ENCODE measurements at places on chromosomes 11 and 22.

DNA sequence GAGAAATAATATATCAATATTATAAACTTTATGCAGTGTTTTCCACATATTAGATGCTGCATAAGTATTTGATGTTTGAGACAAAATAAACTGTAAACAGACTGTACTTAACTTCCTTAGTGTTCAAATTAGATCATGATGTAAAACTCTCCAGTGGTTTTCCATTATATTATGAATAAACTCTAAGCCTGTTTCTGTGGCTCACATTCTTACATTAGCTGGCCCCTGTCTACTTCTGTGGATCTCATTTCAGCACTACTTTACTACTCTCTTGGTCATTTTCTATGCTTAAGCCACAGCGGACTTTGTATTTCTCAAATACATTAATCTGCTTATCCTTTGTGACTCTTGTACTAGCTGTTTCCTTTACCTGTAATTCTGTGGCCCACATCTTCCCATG, 55.6 kb downstream of the ARHGEF12 start:
- no peak for DNase-seq

DNA sequence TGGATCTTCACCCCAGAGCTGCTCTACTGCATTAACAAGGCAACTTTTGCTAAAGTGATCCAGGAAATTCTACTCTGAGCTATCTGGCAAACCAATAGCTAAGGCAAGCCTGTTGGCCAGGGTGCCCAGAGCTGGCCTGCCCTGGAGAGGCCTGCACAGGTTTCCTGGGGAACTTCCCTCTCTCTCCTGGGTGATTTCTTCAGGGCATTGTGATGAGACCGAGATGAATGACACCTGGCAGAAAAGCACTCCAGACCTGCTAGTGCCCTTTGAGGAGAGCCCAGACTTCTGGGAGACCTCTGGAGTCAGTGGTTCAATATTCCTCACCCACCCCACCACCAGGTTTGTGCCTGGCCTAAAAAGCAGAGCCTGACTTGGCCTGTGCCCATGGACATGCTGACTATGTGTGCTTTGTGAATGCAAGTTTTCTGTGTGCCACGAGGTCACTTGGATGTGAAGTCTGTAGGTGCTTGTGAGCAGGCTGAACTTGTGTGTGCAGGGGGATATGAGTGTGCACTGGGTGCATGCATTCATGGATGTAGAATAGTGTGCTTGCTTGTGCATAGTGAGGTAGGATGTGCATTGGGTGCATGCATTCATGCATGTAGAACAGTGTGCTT, 4.4 kb upstream of the APLNR start:
- DNase-seq, result no peak

GRCh38 chr11:45017329-45017728, 66.6 kb upstream of the TP53I11 start:
- DNase-seq, result no peak

GRCh38 chr22:43828725-43828997, 16.6 kb upstream of the EFCAB6 start:
- no peak for DNase-seq

- no peak for DNase-seq
Observed at GRCh38 chr22:27110665-27111451, 453.5 kb downstream of the MIAT start.

- DNase-seq, result no peak
Observed at GRCh38 chr22:22487869-22488597, 20.5 kb downstream of the ZNF280B start.

DNA sequence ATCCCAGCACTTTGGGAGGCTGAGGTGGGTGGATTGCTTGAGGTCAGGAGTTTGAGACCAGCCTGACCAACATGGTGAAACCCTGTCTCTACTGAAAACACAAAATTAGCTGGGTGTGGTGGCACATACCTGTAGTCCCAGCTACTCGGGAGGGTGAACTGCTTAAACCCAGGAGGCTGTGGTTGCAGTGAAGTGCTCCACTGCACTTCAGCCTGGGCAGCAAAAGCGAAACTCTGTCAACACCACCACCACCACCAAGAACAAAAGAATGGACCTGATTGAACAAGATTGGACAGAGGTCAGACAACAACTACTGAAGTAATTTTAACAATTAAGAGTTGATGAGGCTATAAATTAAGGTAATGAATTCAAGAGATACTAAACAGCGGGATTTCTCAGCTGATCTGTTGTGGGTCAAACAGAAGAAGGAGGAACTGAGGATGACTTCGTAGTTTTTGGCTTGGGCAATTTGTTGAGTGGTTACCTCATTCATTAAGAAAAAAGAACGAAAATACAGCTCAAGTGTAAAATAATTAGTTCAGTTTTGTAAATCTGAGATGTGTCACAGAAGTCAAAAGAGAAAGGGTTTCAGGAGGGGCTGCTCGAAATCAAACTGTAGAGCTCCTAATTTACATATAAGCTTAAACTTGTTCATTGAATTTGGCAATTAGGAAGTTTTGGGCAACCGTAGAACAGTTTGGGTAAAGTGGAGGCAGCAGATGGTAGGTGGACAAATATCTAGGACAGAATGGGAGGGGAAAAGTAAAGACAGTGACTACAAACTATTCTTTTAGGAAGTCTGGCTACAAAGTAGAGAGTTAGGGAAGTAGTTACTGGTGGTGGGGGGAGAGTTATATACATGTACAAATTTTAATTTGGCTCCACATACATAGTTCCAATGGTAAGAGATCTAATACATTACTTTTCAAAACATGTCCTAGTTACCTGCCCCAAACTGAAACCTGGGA, 4.5 kb downstream of the IL18 start:
- DNase-seq, result no peak

GRCh38 chr11:61133956-61134662, 27.1 kb downstream of the VPS37C start:
- no peak for DNase-seq

- DNase-seq, result peak; percentile 32
Observed at GRCh38 chr11:83194281-83195142, 1.0 kb downstream of the ANKRD42 start.

DNA sequence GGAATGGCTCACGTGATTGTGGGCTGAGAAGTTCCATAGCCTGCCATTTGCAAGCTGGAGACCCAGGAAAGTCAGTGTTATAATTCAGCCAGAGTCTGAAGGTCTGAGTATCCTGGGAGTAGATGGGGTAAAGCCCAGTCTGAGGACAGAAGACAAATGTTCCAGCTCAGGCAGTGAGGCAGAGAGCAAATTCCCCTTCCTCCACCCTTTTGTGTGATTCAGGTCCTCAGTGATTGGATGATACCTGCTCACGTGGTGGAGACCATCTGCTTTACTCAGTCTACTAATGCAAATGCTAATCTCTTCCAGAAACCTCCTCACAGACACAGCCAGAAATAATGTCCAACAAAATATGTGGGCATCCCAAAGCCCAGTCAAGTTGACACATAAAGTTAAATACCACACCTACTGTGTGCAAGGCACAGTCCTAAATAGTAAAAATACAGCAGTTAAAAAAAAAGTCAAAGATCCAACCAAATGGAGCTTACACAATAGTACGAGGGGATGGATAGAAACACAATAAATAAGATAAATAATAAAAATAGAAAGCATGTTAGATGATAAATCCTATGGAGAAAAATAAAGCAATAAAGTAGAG, 13.2 kb upstream of the APOL6 start:
- no peak for DNase-seq

DNA sequence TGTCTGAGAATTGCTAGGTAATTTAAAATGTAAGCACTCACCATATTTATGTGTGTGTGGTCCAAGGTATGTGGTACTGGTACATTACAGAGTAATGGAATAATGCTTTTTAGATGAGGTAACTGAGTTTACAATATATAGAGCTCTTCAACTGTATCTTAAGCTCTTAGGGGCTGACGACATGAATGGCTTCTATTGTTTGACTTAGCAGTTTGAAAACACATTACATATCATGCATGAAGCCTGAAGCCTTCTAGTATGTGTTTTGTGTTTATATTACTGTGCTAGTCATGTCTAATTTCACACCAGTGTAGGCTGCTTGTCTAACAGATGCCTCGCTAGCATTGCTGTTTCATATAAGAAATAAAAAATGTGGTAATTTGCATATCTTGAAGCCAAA, 37.2 kb downstream of the GAS2 start:
- no peak for DNase-seq

DNA sequence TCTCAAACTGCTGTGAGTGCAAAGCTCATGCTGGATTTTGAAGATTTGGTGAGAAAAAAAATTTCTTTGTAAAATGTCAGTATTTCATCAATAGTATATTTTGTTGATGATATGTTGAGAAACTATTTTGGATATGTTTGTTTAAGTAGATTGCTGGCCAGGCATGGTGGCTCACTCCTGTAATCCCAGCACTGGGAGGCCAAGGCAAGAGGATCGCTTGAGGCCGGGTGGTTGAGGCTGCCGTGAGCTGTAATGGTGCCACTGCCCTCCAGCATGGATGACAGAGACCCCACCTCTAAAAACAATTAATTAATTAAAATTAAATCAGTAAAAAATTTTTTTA, 6.9 kb upstream of the IFITM3 start:
- DNase-seq, result no peak

GRCh38 chr11:69002110-69002569, 10.9 kb downstream of the MRGPRF start:
- DNase-seq, result no peak

- no peak for DNase-seq
Observed at GRCh38 chr22:19127329-19128008, 3.6 kb upstream of the TSSK2 start.

DNA sequence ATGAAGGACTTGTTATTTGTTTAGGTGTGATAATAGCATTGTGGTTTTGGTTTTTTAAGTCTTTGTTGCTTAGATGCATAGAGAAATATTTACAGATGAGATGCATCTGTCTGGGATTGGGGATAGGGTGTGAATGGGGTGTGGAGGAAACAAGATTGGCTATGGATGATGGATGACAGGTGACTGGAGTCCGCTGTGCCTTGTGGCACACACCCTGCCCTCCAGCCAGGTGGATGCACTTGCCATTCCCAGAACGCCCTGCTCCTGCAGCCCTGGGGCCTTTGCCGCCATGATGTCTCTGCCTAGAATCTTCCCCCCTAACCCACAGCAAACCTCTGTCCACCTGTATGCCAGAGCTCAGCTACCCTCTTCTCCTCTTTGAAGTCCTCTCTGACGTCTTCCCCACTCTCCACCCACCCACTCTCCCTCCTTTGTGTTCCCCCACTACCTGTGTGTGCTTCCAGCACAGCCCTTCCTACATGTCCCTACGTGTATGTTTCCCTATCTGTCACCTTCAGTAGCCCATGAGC, 54.7 kb downstream of the WNT11 start:
- DNase-seq, result no peak

DNA sequence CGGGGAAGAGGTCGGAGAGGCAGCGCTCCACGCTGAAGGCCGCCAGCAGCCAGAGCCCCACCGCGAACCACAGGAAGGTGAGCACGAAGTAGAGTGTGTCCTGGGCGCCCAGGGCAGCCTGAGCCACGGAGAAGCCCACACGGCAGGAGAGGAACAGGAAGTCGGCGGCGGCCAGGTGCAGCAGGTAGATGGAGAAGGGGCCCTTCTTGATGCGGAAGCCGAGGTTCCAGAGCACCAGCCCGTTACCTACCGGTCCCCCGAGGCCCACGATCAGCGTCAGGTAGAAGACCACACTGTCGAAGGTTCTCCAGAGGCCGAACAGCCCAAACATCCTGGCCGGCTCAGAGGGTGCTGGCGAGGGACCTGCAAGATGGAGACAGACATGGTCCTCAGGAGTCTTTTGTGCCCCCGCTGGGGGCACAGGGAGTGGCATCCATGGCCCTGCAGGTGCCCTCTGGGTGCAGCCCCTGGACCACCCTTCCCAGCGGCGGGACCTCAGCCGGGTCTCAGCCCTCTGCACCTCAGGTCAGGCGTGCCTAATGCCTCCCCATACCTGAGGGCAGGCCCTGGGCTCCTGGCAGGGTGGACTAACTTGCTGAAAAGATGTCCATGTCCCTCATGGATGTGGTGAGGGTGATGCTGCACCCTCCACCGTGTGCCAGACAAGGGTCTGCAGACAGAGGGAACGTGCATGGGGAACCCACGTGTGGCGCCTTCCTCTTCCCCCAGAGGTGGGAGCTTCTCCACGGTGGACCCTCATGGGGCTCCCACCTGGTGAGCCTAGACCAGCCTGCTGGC, at the start of gene MRGPRG:
TSS of gene MRGPRG (minus strand) at position 331 of the 798 bp plus-strand sequence. CDS start at position 331, 0 bp downstream.
- no peak for DNase-seq

DNA sequence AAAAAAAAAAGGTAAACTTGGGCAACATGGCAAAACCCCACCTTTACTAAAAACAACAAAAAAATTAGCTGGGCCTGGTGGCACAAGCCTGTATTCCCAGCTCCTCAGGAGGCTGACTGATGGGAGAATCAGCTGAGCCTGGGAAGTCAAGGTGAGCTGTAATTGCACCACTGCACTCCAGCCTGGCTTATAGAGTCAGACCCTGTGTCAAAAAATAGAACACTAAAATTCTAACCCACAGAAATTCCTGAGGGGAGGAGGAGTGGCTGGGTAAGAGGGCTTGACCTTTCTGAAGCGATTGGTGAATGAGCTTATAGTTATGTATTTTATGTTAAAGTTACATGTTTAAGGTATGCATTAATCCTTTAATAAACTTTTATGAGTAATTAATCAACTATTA, 53.3 kb downstream of the FAT3 start:
- no peak for DNase-seq

GRCh38 chr22:42644422-42645340, 4.3 kb upstream of the ATP5MGL start:
- no peak for DNase-seq

Measured in stimulated activated CD8-positive, alpha-beta memory T cell treated with anti-CD3 and anti-CD28 coated beads, Interleukin-2, amount 100 ng/mL, for 48 hours (primary cell).